ENCODE measurements at places on chromosomes 11 and 22.

DNA sequence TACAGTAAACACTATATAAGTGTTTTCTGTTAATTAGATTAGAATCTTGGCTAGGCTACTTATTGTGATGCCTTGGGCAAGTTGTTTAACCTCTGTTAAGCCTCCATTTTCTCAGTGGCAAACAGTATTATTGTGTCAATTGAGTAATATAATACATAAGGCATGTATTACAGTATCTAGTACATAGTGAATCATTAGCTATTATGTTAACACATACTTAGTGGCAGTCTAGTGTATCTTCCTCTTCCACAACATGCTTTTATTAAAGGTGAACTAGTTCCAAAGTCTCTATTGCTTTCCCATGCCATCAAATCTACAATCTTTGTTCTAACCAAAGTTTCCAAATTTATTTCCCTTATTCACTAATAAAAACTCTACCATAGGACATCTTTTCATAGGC, 200.9 kb downstream of the SOX6 start:
- peak; percentile 47 for DNase-seq

- no peak for DNase-seq
Observed at GRCh38 chr22:29722151-29722550, 2.3 kb downstream of the CABP7 start.

- DNase-seq = no peak
Observed at GRCh38 chr22:39529487-39529851, 3.1 kb downstream of the RPS19BP1 start.

- DNase-seq = peak; percentile 37
Observed at GRCh38 chr11:46845440-46845739, 690 bp downstream of the CKAP5 start.

GRCh38 chr11:57584341-57584740, 13.1 kb upstream of the SERPING1 start:
- DNase-seq = no peak

GRCh38 chr22:50696799-50697561, 24.4 kb downstream of the SHANK3 start:
- DNase-seq = peak; percentile 25

- DNase-seq = peak; percentile 72
Observed at GRCh38 chr22:35900483-35901168, 128.0 kb downstream of the RBFOX2 start.

- DNase-seq = no peak
Observed at GRCh38 chr11:57597461-57597915, at the start of gene SERPING1. TSS of gene SERPING1 (plus strand) at chr11:57597685. CDS start at chr11:57598271, 586 bp downstream.

GRCh38 chr22:29391546-29391945, 3.2 kb upstream of the AP1B1 start:
- no peak for DNase-seq

- DNase-seq = no peak
Observed at GRCh38 chr11:96197801-96198701, 144.9 kb downstream of the MAML2 start.

DNA sequence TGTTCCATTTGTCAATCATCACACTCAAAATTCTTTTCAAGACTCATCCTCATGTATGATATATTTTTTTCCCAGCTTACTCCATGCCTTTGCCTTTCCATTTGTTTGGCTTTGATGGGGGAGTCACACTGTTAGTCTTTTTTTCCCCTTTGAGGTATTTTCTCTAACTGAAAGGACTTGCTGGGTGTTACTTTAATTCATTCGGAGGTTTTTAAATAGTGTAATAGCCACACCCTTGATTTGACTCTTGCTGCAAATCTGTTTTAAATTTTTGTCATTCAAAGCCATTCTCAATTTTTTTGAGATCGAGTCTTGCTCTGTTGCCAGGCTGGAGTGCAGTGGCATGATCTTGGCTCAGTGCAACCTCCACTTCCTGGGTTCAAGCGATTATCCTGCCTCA, 84.1 kb downstream of the C11orf87 start:
- DNase-seq = no peak

GRCh38 chr11:66293777-66294625, 2.3 kb downstream of the TMEM151A start:
- DNase-seq = no peak

- DNase-seq = no peak
Observed at GRCh38 chr22:30546616-30547015, at the start of gene SEC14L6. TSS of gene SEC14L6 (minus strand) at chr22:30546741. CDS start at chr22:30546682, 59 bp downstream.

DNA sequence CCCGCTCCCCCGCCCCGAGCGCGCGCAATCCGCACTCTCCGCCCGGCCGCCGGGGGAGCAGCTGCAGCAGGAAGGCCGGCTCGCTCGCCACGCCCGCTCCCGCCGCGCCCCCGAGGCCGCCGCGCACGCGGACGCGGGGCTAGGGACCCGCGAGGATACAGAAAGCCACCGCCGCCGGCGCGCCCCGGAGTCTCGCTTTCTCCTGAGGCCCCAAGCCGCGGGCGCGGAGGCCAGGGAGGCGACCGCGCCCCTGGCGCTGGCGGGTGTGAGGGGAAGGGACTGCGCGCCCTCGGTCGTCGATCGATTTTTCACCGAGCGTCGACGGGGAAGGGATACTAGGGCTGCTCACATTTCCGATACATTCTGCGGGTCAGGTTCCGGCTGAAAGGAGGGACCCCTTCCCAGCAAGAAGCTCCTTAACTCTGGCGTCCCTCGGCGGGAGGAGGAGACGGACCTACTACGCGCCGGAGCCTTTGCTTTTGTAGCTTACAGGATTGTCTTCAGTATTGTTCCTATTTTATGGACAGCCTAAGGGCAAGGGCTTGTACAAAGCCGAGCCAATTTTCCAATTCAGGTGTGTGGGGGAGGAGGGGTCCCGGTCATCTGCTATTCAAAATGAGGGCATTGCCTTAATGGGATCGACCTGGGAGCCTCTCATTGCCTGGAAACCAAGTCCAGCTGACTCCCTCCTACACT, 416 bp upstream of the GAB2 start:
- peak; percentile 22 for DNase-seq

GRCh38 chr11:95702526-95702925, 87.1 kb downstream of the FAM76B start:
- DNase-seq = peak; percentile 51

DNA sequence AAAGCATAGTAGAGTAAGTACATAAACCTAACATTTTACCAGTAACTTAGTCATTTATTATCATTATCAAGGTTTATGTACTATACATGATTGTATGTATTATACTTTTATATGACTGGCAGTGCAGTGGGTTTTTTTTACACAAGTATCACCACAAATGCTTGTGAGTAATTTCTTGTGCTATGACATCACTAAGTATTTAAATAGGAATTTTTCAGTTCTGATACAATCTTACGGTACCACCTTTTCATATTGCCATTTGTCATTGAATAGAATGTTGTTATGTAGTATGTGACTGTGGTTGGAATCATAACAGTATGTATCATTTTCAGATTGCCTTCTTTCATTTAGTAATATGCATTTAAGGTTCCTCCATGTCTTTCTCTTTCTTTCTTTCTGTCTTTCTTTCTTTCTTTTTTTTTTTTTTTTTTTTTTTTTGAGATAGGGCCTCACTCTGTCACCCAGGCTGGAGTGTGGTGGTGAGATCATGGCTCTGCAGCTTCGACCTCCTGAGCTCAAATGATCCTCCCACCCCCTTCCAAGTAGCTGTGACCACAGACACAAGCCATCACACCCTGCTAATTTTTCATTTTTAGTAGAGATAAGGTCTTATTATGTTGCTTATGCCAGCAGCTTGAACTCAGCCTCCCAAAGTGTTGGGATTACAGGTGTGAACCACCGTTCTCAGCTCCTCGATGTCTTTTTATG, 18.6 kb downstream of the ATM start:
- DNase-seq = no peak
